ENCODE measurements at places on chromosomes 2 and 18.

- no peak for DNase-seq
These were observed 2.1 kb upstream of the LBX2 start for GRCh38 chr2:74501335-74502071.

GRCh38 chr2:39494784-39495251, 57.7 kb upstream of the MAP4K3 start:
- DNase-seq = no peak

GRCh38 chr2:158967114-158967730, 1.2 kb upstream of the TANC1 start:
- no peak for DNase-seq

DNA sequence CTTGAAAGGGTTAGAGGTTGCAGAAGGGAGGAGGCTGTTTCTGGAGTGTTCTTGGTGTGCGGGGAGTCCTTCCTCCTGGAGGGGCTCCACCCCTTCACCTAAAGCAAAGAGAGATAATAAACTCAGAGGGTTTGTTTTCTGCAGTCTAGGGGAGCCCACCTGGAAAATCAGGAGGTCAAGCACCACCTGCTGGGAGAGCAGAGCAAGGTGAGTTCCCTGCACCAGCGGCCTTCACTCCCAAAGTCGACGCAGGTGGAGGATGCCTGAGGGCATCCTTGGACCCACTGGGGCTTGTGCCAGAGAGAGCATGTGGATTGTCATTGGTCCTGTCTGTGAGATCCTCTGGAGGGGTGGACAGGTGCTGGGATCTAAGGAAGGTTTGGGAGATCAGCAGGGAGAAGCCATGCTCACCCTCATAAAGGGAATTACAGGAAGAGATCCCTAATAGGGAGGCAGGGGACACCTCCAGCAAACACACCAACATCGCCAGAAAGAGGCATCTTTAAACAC, 116.7 kb downstream of the KCNF1 start:
- no peak for DNase-seq

DNA sequence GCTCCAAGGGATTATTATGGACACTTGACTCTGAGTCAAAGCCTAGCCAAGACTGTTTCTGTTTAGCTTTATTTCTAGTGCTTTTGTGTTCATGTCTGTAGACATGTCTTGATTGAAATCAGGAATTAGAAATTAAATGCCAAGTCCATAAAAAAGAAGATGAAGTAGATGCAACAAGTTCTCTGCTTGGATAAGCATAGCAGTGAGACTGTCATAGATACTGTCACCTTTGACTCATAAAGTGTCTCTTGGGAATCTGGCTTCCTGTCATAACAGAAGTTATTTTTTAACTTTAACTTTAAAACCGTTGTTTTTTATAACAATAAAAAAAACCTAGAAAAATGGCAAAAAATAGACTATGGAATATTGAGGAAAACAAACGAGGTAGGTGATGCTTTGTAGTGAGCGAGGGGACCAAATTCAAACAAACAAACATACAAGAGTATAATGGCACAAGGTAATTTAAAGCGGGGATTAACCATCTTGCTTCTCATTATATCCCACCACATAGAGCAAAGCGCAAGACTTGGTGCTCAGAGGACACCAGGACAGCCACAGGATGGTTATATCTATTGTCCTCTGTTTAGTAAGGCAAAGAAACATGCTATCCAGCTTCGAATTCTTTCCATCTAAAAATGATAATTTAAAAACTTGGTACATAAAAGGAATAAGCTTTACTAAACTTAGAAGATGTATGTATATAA, 64.6 kb downstream of the CD226 start:
- no peak for DNase-seq

GRCh38 chr2:171411791-171412483, 21.9 kb downstream of the METTL8 start:
- DNase-seq = no peak

- peak; percentile 69 for DNase-seq
These were observed 81.4 kb downstream of the BIN1 start for GRCh38 chr2:127025359-127026166.

DNA sequence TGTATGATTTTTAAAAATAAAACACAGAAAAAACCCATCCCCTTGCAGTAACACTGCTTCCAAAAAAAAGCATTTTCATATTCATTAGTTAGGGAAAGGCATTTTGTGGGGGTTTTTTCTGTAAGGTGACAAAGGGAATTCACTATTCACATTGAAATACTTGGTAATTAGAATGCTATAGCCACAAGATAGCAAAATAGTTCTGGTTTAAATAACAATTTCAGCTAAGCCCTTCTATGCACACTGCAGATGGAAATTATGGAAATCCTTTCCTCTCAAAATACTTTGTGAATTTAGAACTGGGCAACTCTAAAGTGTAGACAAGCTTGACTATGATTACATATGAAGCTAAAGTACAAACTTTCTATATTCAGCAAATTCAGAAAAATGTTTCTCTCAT, 102.1 kb upstream of the CHRNA1 start:
- DNase-seq = no peak

DNA sequence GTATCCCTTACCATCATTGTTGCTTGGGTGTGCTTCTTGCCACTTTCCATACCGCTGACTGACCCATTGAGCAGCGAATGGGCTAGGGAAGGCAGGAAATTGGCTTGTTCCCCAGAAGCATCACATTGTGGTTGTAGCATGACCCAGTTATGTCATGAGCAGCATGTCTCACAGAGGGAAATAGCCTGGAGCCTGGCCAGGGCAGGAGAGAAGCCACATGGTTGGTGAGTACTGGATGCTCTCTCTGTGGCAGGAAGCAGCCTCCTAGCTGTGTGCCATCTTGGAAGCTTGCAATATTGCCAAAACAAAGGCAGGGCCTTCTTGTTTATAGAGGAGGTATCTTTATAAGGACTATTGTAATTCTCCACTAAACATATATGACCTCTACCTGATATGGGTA, 482.6 kb downstream of the PIK3C3 start:
- DNase-seq = no peak

DNA sequence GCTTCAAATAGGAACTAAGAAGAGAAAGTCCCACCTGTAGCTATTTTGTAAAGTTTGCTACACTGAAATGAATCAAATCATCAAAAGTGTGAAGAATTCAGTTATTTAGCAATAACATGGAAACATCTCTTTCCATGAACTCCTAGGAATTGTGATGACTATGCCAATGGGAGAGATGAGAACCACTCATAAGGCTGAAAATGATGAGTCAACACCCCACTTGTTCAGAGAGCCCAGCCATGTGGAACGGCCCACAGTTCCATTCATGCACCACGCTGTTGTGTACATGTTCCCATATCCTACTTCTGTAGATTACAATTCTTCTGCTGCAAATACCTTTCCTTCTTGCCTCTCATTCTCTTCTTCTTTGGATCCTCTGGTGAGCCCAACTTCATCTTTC, 645.5 kb upstream of the ID2 start:
- no peak for DNase-seq

All from activated naive CD4-positive, alpha-beta T cell treated with anti-CD3 and anti-CD28 coated beads, Interleukin-2, amount 50 U/mL, for 72 hours (primary cell).